ENCODE measurements at places on chromosomes 1 and 21. TPM values are rescaled to one million over a fixed set of nuclear protein-coding genes. Genes with fewer than 3 reads are reported as not detected.
A peak's percentile ranks its signal among the peaks of the same experiment; 100 is the strongest.

GRCh38 chr1:225329041-225329440 lies 98.8 kb downstream of the LBR start:
- DNase-seq, result no peak

- peak; percentile 27 for DNase-seq
Observed at GRCh38 chr1:3019007-3019515, 2.2 kb upstream of the ACTRT2 start.

- no peak for DNase-seq
Observed at GRCh38 chr1:106754957-106755356, 301.5 kb upstream of the PRMT6 start.

GRCh38 chr1:119975006-119975405 lies 78.7 kb upstream of the ADAM30 start:
- no peak for DNase-seq

DNA sequence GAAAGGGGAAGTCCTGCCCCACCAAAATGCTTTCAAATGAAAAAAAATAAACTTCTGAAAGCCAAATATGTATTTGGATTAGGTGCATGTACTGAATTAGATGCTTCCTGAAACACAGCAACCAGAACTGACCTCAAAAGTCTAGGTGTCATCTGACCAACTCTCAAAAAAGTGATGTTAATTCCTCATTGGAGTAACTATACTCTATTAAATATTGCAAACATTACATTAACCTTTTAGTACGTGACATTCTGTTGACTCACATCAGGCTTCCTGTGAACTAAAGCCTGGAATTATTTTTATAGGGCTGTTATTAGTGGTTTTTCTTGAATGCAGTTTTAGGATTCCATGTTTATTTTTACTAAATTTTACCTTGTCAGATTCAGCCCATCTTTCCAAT lies 73.5 kb downstream of the ASTN1 start:
- DNase-seq, result no peak

GRCh38 chr1:184698016-184698415 lies 56.6 kb downstream of the EDEM3 start:
- no peak for DNase-seq

- DNase-seq, result no peak
Observed at GRCh38 chr1:199508653-199509052, 518.9 kb upstream of the NR5A2 start.

DNA sequence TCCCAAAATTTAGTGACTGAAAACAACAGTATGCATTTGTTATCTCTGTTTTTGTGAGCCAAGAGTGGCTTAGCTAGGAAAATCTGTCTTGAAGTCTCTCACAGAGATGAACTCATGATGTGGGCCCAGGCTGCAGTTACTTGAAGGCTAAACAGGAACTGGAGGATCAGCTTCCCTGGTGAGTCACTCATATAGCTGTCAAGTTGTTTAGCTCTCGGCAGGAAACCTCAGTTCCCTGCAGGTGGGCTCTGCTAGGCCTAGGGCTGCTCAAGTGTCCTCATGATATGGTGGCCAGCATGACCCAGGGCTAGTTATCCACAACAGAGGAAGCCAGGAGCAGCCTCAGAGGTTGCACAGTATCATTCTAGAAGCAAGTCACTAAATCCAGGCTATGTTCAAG lies 30.2 kb upstream of the DDX59 start:
- no peak for DNase-seq

GRCh38 chr1:59125154-59125553 lies 171.7 kb upstream of the FGGY start:
- no peak for DNase-seq

The RPTN gene
- total RNA-seq, result not detected

The CTBS gene
- total RNA-seq, result 5.0 TPM

GRCh38 chr1:26543462-26543861 lies 13.9 kb downstream of the RPS6KA1 start:
- no peak for DNase-seq

The DYRK1A gene
- 62.7 TPM for total RNA-seq

The AJAP1 gene
- total RNA-seq, result 0.05 TPM

The WNT9A gene
- total RNA-seq, result 0.59 TPM

- no peak for DNase-seq
Observed at GRCh38 chr1:85375493-85375892, 89.5 kb downstream of the DDAH1 start.

The KRTAP8-1 gene
- not detected for total RNA-seq

DNA sequence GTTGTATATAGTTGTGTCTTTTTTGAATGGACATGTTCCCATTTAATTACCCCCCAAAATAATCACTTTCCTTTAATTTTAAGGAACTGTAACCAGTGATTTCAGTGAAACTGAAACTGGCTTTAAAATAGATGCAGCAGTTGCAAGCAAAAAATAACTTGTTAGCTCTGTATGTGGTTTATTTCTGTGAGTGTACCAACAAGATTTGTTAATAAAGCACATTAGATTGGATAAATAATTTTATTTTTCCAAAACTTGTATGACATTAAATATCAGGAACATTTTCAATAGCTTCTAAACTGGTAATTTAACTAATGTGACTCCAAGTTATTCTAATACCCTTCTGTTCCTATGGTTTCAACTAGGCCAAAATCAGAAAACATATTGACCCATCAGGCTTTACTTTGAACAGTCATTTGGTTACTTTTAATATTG lies 184.3 kb upstream of the CACYBP start:
- no peak for DNase-seq

DNA sequence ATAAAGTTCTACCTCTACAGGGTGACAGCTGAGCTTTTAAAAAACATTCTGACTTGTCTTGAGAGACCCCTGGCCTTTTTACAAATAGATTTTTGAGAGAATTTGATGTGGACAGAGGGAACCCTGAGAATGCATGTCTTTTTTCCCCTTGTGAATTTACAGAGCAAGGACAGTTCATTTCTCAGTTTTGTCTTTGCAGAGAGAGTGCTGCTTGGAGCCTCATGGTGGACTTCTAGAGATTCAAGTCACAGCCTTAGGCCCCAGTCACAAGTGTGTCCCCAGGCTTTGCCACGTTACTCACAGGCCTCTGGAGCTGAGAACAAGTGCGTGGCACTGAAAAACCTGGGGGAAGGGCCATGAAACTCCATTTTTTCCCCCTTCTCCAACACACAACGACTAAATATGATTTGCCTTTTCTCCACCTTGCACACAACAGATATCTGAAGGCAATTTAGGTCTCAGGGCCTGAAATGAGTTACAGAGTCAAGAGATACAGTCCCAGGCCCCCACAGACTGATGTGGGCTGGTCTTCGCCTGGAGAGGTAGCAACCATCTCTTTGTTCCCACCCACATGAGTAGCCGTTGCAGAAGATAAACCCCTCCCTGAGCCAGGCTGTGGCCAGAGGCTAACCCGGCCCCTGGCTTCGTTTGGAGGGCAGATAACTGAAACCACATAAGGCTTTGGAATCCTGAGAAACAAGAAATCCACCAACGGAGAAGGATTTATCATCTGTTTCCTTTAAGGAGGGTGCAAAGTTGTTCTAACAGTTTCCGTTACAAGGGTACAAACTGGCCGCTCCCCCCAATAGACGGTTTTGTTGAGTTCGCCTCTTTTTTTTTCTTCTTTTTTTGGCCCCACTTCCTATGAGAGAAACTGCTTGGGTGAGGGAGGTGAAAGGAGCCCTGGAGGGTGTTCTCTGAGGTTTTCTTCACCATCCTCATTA lies 1.0 kb upstream of the PIGV start:
- DNase-seq, result peak; percentile 81

GRCh38 chr1:232423591-232423990 lies 206.3 kb downstream of the SIPA1L2 start:
- no peak for DNase-seq

GRCh38 chr21:17476006-17476405 lies 36.8 kb upstream of the CXADR start:
- no peak for DNase-seq

The CD1D gene
- total RNA-seq, result 1.2 TPM

The RGS8 gene
- total RNA-seq, result not detected

The TLR5 gene
- total RNA-seq, result 3.0 TPM

DNA sequence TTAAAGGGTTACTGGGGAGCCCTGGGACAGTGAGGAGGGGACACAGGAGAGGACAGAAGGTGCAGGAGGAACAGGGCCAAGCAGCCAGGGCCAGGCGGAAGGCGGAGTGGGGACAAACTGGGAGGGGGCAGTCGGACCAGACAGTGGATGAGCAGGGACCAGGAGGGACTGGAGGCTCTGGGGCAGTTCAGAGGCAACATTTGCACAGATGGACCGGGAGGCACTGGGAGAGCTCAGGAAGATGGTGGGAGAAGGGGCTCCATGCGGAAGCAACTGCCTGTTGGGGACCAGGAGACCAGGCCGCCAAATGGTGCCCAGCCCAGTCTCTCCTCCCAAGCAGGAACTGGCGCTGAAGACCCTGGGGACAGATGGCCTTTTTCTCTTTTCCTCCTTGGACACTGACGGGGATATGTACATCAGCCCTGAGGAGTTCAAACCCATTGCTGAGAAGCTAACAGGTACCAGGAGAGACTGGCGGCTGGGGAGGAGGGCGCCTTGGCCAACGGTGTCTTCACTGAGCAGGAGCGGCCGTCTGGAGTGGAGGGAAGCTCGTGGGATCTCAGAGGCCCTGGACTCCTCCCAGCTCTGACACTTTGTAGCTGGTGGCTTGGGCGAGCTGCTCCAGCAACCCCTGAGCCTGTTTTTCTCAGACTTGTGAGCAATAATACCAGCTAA lies 847 bp downstream of the SELENON start:
- DNase-seq, result no peak

DNA sequence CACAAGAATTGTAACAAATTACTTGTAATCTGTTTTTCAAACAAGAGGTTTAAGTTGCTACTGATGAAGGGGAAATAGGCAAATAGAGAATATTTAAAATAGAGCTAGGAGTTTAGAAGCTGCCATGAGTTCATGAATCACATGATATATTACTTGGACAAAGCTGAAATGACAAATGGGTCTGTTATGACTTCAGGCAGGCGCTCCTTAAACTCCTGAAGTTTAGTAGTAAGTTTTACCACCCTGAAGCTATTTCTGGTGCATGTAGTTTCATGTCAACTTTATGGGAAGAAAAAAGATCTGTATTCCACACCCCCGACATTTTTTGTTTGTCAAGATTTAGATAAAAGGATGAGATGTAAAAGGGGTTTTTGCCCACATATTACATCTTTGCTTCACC lies 58.5 kb downstream of the PLA2G4A start:
- DNase-seq, result no peak
